ENCODE measurements at places on chromosomes 3 and 15. TPM values are rescaled to one million over a fixed set of nuclear protein-coding genes. Genes with fewer than 3 reads are reported as not detected.

GRCh38 chr3:137071104-137071503, 113.3 kb downstream of the IL20RB start:
- DNase-seq = no peak

- DNase-seq = no peak
These were observed 20.9 kb upstream of the FSTL1 start for GRCh38 chr3:120471643-120472042.

CLDN1 gene
- 0.10 TPM for total RNA-seq

GRCh38 chr3:119428538-119428937, 34.9 kb downstream of the TMEM39A start:
- DNase-seq = no peak

DNA sequence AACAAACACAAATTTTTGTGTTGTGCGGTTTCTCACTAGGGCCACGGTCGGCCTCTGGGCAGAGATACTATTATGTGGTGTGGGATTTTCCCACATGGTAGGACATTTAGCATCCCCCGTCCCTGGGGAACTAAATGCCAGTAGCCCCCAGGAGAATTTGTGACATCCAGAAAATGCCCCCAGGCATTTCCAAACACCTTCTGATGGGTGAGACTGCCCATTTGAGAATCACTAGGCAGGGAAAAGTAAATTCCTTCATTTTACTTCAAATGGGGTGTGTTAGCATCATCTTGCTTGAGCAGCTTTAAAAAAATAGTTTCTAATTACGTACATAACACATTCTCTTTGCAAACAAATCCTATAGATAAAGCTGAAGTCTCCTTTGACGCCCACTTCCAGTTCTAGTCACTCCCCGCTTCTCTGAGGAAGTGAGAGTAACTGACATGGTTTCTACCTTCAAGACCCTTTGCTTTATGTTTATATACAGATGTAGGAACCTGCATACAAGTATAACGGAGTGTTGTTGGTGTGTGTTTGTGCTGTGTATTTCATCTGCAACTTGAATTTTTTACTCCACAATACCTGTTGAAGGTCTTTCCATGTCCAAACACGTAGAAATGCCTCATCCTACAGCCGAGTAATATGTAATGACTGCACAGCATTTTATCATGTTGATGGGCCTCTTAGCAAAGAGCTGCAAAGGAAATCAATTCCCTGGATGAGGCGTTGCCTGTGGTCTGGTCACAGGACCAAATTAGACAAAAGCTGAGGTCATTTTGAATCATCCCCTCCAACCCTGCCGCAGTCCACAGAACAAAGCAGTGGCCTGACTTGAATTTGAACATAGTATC, 31.4 kb upstream of the ZBTB38 start:
- DNase-seq = no peak

GRCh38 chr3:130374033-130374432, 28.6 kb downstream of the COL6A5 start:
- no peak for DNase-seq

DNA sequence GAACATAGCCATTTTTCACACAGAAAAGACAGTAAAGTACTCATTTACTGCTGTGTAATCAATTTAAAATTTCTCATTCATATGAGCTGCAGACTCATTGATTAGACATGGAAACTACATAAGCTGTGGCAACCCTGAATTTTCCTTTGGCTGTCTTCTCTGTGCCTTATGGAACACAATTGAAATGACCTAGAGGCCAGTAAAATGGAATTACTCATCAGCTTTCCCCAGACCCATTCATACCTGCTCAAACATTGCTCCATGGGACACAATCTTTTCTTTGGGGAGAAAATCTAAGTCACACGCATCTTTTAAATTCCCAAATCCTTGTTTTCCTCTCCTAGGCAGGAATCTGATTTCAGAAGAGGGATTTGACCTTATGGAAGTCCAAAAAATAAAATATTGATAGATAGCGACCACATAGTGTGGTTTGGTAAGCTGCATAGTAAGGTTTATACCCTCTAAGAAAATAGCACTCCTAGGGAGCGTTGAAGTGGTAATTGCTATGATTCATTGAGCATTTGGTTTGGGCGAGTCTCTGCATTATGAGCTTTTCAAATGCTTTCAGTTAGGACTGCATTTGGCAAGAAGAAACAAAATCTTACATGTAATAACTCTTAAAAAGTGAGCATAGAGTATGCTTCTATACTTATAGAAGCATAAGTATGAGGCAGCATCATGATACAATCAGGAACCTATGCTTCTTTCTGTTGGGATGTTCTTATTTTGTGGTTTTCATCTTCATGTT, 243.4 kb upstream of the GADL1 start:
- no peak for DNase-seq
